Pancreas (tissue), 10 donors: ENCODE measurements at places on chromosomes 2 and 18. TPM values are rescaled to one million over a fixed set of nuclear protein-coding genes. Genes with fewer than 3 reads are reported as not detected.

Gene CCNT2
- 21.9 TPM for polyA plus RNA-seq

GRCh38 chr18:49892148-49892924, 79.0 kb upstream of the ACAA2 start:
- DNase-seq = no peak

DNA sequence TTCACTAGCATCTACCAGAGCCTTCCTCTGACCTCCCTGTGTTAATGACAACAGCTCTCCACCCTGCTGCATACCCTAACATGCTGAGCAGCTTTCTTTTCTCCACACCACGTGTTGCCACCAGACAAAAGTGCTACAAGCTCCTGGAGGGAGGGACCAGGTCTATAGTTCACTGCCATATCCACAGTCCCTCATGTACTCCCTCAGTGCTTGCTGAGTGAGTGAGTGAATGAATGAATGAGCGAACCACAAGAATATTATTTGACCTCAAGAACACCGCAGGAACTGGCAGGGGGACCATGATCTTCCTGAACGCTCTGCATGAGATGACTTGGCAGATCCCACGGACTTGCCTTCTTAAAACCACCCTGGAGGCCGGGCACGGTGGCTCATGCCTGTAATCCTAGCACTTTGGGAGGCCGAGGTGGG, 47.4 kb upstream of the CAB39 start:
- DNase-seq = no peak

Gene TUBA4B
- not detected for polyA plus RNA-seq

GRCh38 chr2:215436705-215437565, 1.1 kb upstream of the FN1 start:
- no peak for DNase-seq

Gene PLB1
- 0.80 TPM for polyA plus RNA-seq

Gene MEP1B
- polyA plus RNA-seq = not detected

- no peak for DNase-seq
Observed at GRCh38 chr2:180247658-180248057, 240.6 kb upstream of the CWC22 start.

GRCh38 chr2:20604401-20604911, 46.4 kb downstream of the HS1BP3 start:
- DNase-seq = no peak

GRCh38 chr2:178718283-178718682, 88.9 kb downstream of the TTN start:
- no peak for DNase-seq

DNA sequence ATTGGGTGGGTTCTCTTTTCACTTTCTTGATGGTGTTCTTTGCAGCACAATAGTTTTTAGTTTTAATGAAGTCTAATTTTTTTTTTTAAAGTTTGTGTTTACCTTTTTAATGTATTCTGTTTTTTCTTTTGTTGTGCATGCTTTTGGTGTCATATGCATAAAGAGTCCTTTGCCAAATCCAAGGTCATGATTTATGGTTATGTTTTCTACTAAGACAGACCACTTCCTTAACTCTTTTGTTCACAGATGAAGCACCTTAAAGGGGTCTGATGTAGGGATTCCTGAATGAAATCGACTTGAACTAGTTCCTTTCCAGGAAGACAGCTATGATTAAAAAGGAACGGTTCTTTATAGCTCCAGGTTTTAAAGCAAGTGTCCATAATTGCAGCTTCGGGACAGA, 23.1 kb downstream of the LPIN1 start:
- no peak for DNase-seq

Gene AQP12A
- polyA plus RNA-seq = 284 TPM

Gene MAP3K2
- 4.2 TPM for polyA plus RNA-seq

DNA sequence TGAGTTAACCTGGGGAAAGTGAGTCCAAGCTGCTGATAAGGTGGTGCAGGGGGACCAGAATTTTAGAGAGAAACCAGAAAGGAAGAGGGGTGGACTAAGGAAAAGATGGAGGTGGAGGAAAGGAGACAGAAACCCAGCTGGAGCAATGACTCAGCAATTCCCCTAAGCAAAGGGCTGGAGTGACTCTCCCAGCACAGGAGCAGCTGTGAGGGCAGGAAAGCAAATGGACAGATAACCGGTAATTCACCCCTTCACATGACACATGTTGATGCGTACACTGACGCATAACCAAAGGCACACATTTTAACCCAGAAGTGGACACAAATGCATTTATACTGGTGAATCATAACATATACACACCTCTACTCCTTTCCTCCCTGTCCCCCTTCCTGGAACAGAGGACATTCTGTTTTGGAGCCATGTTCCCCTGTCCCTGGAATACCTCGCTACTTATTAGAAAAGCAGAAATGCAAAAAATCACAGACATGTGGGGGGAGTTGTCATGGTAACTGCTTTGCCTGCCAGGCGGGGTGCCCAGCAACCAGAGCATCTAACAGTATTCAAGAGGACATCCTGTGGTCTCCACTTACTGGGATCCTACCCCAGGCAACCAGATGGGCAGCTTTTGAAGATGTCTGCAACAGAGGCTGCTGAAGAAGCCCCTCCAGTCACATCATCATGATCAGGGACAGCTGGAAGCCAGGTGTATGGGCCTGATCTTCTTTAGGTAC, 4.7 kb downstream of the CDK5R2 start:
- no peak for DNase-seq

GRCh38 chr2:175817221-175817620, 184.8 kb downstream of the LNPK start:
- no peak for DNase-seq

DNA sequence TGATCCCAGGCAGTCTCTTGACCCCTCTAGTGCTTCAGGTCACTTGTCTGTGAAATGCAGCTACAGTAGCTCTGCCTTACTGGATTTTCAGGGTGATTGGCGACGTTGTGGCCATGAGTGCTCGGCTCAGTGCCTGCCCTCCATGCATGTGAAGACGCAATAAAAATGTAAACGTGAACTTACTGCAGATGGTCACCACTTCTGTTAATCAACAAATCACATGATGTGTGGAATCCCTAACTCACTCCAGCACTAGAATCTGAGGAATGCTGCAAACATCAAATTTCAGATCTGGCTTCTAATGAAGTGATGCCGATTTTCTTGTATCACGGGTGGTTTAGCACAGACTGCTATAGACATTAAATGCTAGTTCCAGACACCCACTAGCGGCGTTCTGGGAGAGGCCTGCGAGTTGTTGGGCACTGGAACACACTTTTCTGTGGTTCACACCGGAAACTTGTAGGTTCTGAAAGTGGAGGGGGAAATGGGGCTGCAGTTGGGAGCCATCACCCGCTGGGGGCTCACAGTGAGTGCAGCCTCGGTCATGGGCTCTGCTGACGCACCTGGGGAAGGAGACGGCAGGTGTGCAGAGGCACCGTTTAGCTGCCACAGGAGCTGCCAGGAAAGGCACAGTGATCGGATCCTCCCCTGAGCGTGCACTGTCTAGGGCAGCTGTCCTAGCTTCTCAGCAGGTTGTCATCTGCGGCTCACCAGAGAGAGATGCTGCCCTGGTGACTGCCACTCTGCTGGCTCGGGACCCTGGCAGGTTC, 6.5 kb downstream of the CNDP1 start:
- no peak for DNase-seq

GRCh38 chr2:36538335-36538734, 59.6 kb downstream of the FEZ2 start:
- DNase-seq = no peak

- no peak for DNase-seq
Observed at GRCh38 chr2:149346272-149346671, 15.9 kb downstream of the LYPD6 start.

Gene THSD7B
- 0.04 TPM for polyA plus RNA-seq

Gene AMER3
- polyA plus RNA-seq = 2.1 TPM

GRCh38 chr2:163778045-163778781, 42.4 kb upstream of the FIGN start:
- DNase-seq = no peak

Gene KRTCAP3
- polyA plus RNA-seq = 33.0 TPM
